ENCODE measurements at places on chromosomes 5 and 9.
A peak's percentile ranks its signal among the peaks of the same experiment; 100 is the strongest.

DNA sequence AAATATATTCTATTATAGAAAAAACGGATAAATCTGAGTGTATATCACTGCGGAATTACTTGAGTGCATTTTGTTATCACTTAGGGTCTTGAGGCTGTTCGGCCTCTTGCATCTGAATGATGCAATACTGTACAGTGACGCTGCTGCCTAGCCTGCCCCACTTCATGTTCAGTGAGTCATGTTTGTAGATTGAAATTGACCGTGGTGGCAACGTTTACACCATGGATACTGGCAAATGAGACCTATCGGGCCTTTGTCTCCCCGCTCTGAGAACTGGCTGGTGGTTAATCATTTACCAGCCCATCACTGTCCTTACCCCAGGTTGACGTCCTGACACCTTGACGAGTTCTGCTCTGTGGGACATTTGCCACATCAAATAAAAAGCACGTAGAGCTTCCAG lies 510.1 kb upstream of the ADAMTS16 start:
- DNase-seq, result no peak

DNA sequence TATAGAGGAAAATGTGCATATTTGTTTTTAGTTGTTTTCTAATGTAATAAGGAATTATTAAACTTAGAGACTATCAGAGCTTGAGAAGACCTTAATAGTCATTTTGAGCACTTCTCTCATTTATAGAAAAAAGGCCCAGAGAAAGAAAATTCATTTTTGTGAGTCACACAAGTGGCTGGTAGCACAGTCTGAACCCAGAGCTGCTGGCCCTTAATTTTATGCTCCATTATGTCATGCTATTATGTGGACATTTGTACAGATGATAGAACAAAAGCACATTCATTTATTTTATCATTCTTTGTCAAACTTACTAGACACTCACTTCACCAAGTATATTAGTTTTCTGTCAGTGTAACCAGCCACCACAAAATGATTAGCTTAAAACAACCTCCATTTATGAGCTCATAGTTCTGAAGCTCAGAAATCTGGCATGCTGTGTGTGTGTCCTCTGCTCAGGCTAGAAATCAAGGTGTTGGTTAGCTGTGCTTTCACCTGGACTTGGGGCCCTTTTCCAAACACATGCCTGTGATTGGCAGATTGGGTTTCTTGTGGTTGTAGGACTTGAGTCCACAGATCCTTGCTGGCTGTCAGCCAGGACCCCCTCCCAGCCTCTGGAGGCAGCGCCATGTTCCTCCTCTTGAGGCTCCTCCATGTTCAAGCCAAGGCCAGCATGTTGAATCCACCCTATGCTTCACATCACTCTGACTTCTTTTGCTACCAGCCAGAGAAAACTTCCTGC lies 188.9 kb downstream of the ARHGAP26 start:
- DNase-seq, result no peak

DNA sequence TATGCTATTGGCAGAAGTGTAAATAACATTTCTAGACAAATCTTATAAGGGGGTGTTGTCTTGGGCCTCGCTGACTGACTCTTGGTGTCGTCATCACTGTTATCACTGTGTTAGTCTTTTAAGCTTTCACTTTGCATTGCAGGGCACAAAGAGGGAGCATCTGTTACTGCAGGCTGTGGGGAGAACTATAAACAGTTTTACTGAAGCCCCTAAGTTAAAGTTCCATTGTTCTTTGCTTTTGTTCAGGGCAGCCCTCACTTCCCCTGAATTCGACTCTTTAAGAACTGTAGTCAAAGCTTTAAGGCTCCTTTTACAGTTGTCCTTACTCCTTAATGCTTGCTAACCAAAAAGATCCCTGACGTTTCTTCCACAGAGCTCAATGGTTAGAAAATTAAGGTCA lies 605.0 kb downstream of the RAB3C start:
- no peak for DNase-seq

- DNase-seq, result peak; percentile 32
Measured at GRCh38 chr5:149517461-149518122, 33.6 kb downstream of the CSNK1A1 start.

DNA sequence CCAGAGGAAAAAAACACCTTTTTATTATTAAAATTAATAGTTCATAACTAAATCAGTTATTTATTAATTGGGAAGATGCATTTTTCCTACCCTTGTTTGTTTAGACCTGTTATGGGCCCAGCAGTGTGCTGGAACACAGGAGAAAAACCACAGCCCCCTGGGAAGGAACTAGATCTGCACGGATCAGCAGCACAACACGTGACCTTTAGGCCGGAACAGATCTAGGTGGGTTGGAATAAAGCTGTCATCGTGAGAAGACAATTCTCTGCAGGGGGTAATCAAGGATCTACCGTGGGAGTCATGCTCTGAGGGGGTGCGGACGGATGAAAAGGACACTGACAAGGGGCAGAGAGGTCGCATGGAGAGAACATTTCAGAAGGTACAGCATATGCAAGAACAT lies 95.8 kb upstream of the SPATA31C2 start:
- DNase-seq, result no peak

DNA sequence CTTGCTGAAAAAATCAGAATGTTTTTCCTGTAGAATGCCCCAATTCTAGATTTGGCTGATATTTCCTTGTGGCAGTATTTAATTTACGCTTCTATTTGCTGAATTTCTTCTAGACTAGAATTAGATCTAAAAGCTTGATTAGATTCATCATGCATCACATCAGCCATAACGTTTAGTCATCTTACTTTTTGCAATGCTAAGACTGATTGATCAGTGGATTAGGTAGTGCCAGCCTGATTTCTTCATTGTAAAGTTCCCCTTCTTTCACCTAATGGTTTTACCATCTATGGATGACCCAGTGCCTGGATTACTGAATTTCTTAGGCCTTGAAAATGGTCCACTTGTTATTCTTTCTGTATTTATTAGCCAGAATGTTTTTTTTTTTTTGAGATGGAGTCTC lies 83.9 kb downstream of the PBX3 start:
- DNase-seq, result no peak

DNA sequence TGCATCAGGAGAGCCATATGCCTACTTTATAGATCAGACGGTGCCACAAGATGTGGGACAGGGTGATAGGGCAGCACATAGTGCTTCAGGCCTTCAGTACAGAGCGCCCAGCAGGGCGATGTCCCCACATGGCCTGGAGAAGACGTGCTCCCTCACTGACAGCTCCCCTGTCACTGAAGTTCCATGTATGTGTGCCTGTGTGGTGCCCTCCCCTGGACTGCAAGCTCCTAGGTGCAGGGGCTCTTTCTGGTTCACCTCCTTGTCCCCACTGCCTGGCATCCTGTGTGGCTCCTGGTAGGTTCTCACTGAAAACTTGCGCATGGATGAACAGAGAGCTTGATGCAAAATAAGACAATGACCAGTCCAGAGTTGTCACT lies 233.1 kb downstream of the GADD45G start:
- DNase-seq, result no peak

GRCh38 chr5:60916646-60917045 lies 28.2 kb downstream of the ERCC8 start:
- DNase-seq, result no peak

DNA sequence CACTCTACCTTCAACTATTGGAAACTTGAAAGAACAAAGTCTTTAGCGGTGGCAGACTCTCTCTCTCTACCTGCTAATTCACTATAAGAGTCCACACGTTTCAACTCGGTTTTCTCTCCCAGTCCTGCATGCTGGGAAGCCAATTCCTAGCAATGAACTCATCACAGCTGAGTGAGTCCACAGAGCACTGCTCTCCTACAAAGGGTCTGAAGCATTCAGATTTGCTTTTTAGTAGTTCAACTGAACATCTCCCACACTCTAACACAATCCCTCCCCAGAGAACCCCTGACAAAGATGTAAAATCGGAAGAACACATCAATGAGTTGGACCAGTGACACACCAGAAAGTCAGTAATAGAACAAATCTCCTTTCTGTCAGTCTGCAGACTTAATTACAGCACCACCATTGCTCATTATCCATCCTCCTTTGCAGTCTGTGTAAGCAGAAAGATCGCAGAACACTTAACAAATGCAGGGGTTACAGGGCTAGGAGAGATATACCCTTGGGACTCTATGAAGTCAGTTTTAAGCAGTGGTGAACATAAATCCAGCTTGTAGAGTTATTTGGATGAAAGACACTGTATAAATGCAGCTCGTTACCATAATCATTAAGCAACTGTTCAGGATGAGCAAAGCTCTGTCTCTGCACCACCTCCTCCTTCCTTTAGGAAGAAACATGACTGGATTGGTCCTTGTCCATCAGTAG lies 353.4 kb upstream of the GRIA1 start:
- peak; percentile 74 for DNase-seq

DNA sequence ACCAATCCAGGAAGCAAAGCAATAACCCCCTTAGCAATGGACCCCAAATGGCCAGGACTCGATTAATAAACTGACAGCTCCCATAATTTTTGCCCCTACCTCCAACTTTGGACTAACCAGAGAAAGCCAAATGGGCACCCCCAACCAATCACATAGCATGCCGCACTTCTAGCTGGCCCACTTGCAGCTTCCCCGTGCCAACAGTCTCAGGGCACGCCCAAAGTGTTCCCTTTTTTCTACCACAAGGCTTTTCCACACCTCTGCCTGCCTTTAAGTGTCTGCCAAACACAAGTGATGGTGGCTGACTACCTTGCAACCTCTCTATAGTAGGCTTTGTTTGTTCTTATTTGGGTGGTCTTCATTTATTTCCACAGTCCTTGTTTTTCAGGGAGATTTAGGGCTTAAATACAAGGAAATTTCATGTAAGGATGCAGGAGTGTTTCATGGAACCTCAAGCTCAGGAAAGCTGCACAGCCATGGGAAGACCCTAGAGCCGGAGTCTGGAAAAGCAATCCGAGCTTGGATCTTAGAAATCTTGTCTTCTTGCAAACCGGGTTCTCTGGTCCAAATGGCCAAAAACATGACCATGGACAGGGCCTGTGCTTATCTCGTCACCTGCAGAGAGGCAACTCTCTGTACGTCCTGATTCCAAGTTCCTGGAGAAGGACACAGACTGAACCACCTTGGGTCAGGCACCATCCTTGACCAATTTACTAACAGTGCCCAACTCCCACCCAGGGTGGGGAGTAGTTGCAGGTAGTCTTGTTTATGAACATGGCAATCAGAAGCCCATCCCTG lies 89.2 kb downstream of the THBS4 start:
- DNase-seq, result no peak

GRCh38 chr5:171520300-171521174 lies 101.1 kb downstream of the FGF18 start:
- no peak for DNase-seq

- no peak for DNase-seq
Measured at GRCh38 chr5:159504857-159505304, 174.6 kb upstream of the IL12B start.

GRCh38 chr5:132009706-132010405 lies 1.6 kb downstream of the ACSL6 start:
- no peak for DNase-seq

DNA sequence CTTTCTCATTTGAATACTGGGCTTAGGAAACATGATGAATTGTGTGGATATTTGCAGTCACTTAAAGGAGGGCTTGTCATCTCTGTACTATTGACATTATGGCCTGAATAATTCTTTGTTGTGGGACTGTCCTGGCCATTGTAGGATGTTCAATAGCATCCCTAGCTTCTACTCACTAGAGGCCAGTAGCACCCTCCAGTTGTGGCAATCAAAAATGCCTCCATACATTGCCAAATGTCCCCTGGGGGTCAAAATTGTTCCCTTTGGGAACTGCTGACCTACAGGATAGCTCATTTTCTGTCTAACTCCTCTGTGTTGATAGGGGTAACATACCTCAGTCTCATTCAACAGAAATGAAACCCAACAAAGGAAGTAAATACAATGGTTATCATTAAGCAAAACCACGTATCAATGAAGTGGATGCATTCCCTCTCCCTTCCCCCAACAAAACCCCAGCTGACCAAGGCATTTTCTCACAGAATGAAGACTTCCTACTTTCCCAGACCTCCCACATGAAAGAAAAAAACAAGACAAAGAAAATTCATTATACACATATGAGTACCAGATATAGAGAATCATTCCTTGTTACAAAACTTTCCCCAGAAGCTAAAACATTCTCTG lies 18.1 kb downstream of the FYB1 start:
- DNase-seq, result no peak

DNA sequence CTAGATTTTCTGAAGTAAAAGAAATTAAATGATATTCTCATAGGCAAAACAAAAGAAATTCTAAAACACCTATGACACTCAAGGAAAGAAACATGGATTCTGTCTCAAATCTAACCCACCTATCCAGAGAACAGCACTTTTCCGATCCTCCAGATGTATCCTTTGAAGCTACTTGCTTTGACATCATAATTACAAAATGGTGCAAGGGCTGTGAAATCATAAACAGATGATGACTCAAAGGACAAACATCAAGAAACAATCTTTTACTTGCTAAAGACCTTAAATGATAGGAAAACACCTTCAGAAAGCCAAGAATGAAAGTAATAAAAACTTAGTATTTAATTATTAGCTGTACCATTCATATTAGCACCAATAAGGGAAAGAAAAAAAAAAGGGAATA lies 202.6 kb downstream of the DENND1A start:
- DNase-seq, result no peak

DNA sequence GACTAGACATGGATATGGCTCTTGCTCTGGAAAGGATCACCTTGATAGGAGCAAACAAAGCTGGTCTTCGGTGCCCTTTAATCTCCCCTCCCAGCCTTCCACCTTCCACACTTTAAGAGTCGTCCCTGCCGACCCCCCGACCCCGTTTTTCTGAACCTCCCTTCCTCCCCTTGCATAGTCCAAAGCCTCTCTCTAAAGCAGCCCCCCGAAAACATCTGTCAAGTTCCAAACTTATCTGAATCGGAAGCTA lies 423 bp upstream of the NUP214 start:
- no peak for DNase-seq

DNA sequence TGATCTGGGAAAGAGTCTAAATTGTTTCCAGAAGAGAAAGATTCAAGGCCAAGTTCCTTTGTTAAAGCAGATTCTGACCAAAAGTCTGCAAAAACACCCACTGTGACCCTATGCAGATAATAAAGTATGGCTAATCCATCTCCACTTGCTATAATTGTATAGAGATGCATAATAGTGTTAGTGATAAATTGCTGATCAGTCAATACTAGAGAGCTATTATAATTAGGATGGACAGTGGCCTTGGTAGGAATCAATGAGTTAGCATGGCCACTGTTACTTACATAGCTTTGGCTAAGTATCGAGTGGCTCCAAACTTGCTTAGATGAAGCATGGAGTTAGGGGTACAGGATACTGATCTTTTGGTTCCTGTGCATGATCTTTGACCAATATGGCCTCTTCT lies 683.4 kb upstream of the MEF2C start:
- no peak for DNase-seq
